ENCODE measurements at places on chromosomes 1 and 21. TPM values are rescaled to one million over a fixed set of nuclear protein-coding genes. Genes with fewer than 3 reads are reported as not detected.

Gene TNFRSF8
- total RNA-seq = 35.1 TPM

Gene ERICH3
- total RNA-seq = not detected

Gene ZNF691
- 18.6 TPM for total RNA-seq

Gene CD52
- total RNA-seq = not detected

Gene GNG12
- total RNA-seq = 35.8 TPM

Gene OR2T27
- not detected for total RNA-seq

Gene CRYBG2
- total RNA-seq = 17.0 TPM

Data from H1 (cell line).